CD4-positive, alpha-beta T cell treated with Interleukin-12 subunit alpha and Interleukin-12 subunit beta, for 1 hour (primary cell): ENCODE measurements at places on chromosomes 4 and X.

DNA sequence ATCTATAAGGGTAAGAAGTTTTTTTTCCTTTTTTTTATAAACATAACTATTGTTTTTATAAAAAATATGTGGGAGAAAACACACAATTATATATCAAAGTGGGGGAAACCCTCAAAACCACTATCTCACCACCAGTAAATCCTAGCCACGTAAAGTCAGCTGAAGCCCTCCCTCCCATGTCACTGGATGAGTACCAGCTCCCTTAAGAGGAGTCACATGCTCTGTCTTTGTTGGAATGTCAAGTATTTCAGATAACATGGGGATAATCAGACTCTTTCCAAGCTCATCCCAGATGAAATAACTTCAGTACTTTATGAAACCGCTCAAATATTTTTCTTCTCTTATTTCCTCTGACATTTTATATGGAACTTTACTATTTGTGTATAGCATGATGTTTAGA is 2.4 kb downstream of the MYOZ2 start:
- peak; percentile 5 for DNase-seq

- DNase-seq, result no peak
Measured at GRCh38 chr4:11232015-11232414, 196.7 kb downstream of the HS3ST1 start.

DNA sequence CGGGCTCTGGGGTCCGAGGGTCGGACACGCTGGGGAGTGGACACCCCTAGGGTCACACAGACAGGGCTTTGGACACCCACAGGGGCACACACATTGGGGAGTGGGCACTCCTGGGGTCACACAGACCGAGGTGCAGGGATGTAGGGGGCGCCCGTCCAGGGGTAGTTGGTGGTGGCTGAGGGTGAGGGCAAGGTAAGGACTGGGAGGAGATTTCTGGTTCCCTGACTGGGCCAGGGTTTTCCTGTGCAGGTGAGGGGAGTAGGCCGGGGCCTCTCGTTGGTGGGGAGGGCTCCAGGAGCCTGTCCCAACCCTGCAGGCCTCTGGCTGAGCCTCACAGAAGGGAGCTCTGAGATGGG is 21.9 kb upstream of the WDR45 start:
- no peak for DNase-seq

GRCh38 chr4:5709207-5709575 is 832 bp upstream of the EVC2 start:
- no peak for DNase-seq

DNA sequence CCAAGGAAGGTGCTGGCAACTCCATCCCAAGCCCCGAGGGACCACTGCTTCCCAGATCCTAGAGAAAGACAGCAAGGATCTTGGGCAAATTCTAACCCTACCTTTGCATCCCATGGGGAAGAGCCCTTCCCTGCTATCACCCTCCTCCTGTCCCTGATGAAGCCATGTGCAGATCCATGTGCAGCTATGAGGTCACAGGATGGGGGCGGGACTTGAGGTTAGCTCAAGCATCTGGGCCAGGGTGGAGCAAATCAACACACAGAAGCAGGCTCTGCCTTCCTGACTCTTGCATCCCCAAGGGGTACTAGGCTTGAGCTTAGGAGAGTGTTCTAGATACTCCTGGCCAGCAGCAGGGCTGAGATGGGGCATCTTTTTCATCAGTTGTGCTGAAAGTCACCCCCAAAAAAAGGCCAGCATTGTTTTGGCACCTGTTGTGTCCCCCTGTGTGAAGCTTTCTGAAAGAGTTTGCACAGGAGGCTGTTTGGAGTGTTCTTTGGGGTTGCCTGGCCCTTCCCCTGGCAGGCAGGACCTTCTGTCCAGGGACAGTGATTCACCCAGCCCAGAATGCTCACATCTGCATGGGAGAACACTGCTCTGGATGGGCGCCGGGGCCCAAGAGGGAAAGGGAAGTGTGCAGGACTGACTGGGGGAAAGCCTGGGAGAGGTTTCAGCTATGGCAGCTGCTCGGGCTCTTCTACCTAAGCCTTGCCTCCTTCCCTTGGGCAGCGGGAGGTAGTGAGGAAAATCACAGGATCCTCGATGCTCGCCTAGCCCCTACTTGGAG is 50.8 kb downstream of the PRPS1 start:
- DNase-seq, result peak; percentile 78

GRCh38 chr4:93317057-93317456 is 511.5 kb upstream of the ATOH1 start:
- no peak for DNase-seq

DNA sequence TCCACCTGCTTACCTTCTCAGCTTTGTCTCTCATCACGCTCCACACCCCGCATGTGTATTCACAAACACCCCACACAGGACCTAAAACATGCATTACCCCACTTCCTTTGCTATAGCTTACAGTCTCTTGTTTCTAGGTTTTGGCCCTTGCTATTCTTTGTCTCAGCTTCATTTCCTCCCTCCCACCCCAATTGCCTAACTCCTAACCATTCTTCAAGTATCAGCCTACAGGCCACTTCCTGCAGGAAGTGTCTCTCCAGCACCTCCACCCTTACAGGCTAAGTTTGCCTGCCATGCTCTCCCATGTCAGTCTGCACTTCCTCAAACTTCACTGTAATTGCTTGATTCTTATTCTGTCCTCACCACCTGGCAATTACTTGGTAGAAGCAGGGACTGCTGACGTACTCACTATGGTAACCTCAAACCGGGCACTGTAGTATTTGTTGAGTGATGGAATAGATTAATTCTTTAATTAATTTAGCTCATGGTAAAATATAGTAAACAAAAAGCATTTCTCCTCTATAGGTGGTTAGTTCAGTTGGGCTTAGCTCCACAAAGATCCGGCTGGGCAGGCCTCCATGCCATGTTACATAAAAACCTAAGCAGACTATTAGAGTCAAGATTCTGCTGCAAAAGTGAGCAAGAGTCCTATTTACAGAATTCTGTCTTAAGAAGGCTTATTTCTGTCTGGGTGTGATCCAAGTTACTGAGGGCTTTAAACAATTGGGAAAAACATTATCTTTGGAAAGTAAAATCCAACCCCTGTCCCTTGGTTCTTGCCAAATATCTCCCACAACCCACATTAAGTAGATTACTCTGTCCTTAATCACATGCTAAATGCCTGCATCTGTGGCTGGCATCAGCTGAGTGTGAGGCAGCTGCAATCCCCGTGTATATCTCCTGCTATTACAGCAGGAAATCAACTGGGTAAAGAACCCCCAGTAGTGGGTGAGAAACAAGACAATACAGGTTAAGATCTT is 124.7 kb upstream of the CPEB2 start:
- DNase-seq, result peak; percentile 14

GRCh38 chr4:107018344-107018735 is 17.8 kb downstream of the DKK2 start:
- DNase-seq, result no peak

DNA sequence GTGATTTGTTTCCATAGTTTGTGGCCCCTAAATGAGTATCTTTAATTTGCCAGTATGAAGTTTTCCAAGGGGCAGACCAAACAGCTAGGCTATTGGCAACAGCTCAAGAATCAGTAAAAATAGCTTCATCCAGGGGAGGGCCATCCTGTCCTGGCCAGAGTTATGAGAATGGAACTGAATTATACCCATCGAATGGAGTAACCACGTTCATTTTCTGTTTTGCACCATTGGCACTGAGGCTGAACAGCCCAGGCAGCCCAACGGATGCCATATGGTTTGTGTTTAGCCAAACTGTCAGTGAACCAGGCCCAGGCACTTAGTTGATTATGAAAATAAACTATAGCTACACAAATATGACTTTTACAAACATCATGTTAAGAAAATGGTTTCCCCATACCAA is 17.7 kb upstream of the ASB5 start:
- no peak for DNase-seq

- no peak for DNase-seq
Measured at GRCh38 chrX:101430457-101431078, 22.5 kb downstream of the HNRNPH2 start.
